ENCODE measurements at places on chromosomes 7 and 10. TPM values are rescaled to one million over a fixed set of nuclear protein-coding genes. Genes with fewer than 3 reads are reported as not detected.

The MMD2 gene
- not detected for total RNA-seq

The APBB1IP gene
- 43.6 TPM for total RNA-seq

The PRKAR2B gene
- 1.0 TPM for total RNA-seq

The ITGA8 gene
- total RNA-seq: not detected

The EPO gene
- total RNA-seq: not detected

The GBX1 gene
- not detected for total RNA-seq

The RASA4B gene
- 25.4 TPM for total RNA-seq

The INMT gene
- total RNA-seq: not detected

The ERVW-1 gene
- not detected for total RNA-seq

The PON3 gene
- not detected for total RNA-seq

The OPN1SW gene
- total RNA-seq: not detected

DNA sequence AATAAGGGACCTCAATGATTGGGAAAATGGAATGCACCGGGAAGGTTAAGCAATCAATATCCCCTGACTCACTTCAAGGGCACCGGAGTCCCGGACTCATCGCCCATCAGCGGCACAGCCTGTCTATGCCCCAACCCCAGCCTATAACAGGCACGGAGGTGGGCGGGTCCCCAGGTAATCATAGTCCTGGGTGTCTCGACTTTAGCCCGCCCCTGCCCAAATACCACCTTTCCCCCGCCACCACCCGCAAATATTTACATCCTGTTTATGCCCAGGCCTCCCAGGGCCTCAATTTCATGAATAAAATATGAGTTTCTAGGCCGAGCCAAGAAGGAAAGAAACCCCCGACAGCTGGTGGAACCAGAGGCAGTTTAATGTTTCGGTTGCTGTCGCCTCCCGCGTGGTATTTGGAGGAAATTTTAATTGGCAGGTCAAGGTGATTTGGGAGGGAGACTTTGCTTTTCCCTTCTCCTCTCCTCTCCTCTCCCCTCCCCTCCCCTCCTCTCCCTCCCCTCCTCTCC lies 15.6 kb upstream of the RFC2 start:
- H3K4me1 ChIP-seq: peaks cover 12% of the 10 kb centered on the region
- no peaks in the 10 kb centered on the region for H3K36me3 ChIP-seq
- H3K27ac ChIP-seq: no peak overlapping the region
- H3K4me3 ChIP-seq: peak overlapping the region; percentile 79
- H3K27me3 ChIP-seq: peaks cover 19% of the 10 kb centered on the region

DNA sequence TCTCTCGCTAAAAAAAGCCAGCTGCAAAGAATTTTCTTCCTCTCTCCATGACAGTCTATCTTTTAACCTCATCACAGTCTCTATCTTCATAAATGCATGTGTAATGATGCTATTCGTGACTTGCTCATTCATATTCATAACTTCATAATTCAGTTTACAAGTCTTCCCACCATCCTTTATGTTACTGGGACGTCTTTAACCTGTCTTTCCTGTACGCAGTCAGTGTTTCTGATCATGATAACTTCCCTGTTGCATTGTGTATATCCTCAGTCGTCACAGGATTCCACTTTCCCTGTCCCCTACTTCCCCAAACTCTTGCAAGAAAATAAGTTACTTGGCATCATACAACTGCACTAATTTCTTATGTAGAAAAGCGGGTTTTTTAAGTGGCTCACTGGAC lies 165.6 kb upstream of the ASAH2 start:
- peaks cover 72% of the 10 kb centered on the region for H3K4me1 ChIP-seq
- H3K36me3 ChIP-seq: peaks cover 12% of the 10 kb centered on the region
- H3K4me3 ChIP-seq: peak overlapping the region; percentile 41

DNA sequence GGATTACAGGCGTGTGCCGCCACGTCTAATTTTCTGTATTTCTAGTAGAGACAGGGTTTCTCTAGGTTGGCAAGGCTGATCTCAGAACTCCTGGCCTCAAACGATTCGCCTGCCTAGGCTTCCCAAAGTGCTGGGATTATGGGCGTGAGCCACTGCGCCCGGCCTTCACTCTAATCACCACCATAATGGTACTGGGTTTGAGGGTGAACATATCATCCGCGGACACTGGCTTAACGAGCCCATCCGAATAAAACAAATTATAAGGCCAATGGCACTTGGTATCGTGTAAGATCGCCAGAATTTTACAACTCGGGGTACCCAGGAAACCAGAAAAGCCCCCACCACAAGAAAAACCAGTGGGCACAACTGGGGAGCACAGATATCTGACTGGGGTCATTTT lies 580 bp downstream of the FAM200A start:
- H3K4me3 ChIP-seq: peak overlapping the region; percentile 90
- peak overlapping the region; percentile 31 for H3K27ac ChIP-seq
- peaks cover 30% of the 10 kb centered on the region for H3K4me1 ChIP-seq
- no peak for DNase-seq
- no peaks in the 10 kb centered on the region for H3K27me3 ChIP-seq

GRCh38 chr10:90817128-90817889 lies 40.5 kb downstream of the HTR7 start:
- no peaks in the 10 kb centered on the region for H3K36me3 ChIP-seq
- H3K4me1 ChIP-seq: no peaks in the 10 kb centered on the region
- no peak overlapping the region for H3K27ac ChIP-seq
- DNase-seq: no peak
- no peak overlapping the region for H3K4me3 ChIP-seq
- H3K27me3 ChIP-seq: peaks cover 4% of the 10 kb centered on the region

- no peaks in the 10 kb centered on the region for H3K27me3 ChIP-seq
- peaks cover 19% of the 10 kb centered on the region for H3K4me1 ChIP-seq
- H3K27ac ChIP-seq: no peak overlapping the region
- H3K4me3 ChIP-seq: no peak overlapping the region
- peaks cover 8% of the 10 kb centered on the region for H3K36me3 ChIP-seq
These were observed 73.1 kb upstream of the RPA3 start for GRCh38 chr7:7791523-7791922.

GRCh38 chr7:43516581-43517342 lies 66.1 kb upstream of the STK17A start:
- H3K4me3 ChIP-seq: no peak overlapping the region
- no peak for DNase-seq

DNA sequence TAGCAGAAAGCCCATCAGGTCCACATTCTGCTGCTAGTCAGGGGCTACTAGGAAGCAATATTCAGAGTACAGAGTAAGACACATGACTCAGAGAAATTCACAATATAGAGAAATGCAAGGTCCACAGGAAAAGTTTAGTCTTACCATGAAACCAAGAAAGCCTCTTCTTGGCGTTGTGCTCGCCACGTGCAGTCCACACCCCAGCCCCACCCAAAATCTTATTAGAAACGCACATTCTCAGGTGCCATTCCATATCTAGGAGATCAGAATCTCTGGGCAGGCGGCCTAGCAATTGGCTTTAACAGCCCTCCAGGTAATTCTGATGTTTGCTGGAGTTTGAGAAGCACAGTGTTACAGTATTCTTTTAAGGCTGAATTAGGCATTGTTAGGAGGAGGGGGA lies 15.8 kb upstream of the SAR1A start:
- H3K27me3 ChIP-seq: peaks cover 17% of the 10 kb centered on the region
- no peak overlapping the region for H3K4me3 ChIP-seq
- H3K36me3 ChIP-seq: no peaks in the 10 kb centered on the region
- H3K27ac ChIP-seq: no peak overlapping the region

GRCh38 chr10:69048103-69048502 lies 39.8 kb upstream of the SRGN start:
- no peak overlapping the region for H3K4me3 ChIP-seq
- H3K27ac ChIP-seq: peak overlapping the region; percentile 89
- H3K27me3 ChIP-seq: no peaks in the 10 kb centered on the region

DNA sequence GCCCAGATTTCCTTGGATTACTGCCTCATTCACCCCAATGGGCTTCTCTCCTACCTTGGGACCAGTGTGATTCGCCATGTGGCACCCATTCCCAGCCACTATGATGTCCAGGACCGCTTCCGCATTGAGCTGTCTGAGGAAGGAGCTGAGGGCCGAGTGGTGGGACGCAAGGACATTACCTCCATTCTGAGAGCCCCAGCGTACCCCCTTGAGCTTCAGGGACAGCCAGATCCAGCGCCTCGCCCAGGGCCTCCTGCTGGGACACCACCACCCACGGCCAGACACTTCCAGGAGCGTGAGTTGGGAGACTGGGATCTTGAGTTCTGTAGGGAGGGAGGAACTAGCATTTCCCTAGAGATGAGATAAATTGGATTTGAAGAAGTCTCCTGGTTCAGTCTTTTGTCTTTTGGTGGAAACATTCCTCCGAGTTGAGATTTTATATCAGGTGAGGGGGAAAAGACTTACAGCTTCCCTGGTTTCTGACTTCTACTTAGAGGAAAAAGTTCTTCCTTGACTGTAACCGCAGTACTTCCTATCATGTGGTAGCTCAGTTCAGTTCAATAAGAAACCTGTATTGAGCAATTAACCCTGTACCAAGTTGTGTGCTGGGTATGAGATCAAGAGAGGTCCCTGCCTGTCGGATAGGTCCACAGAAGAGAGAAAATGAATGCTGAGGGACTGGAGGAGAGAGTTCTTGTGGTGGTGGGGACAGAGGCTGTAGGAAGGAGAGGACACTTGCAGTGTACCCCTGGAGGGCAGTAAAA lies 1.3 kb downstream of the MOSPD3 start:
- DNase-seq: no peak
- peak overlapping the region; percentile 85 for H3K4me3 ChIP-seq
- no peak overlapping the region for H3K27ac ChIP-seq
- peaks cover 9% of the 10 kb centered on the region for H3K36me3 ChIP-seq
- H3K27me3 ChIP-seq: peaks cover 7% of the 10 kb centered on the region

DNA sequence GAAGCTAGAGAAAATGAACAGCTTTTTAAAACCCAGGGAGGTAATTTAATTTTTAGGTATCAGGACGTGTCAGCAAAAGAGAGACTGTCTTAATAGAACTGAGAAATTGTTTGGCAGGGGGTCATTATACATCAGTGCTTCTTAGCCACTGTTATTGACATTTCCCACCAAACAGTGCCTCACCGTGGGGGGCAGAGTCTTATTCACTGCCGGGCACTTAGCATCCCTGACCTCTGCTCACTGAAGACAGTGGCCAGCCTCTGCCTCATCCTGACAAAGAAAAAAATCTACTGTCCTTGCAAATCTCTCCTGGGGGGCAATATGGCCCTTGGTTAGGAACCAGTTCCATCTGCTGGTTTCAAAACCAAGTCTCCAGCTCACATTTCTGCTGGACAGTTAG lies 14.2 kb upstream of the MKI67 start:
- peaks cover 7% of the 10 kb centered on the region for H3K27me3 ChIP-seq
- peaks cover 12% of the 10 kb centered on the region for H3K4me1 ChIP-seq
- DNase-seq: no peak
- peaks cover 5% of the 10 kb centered on the region for H3K36me3 ChIP-seq
- no peak overlapping the region for H3K27ac ChIP-seq

- no peaks in the 10 kb centered on the region for H3K27me3 ChIP-seq
- no peaks in the 10 kb centered on the region for H3K4me1 ChIP-seq
- H3K36me3 ChIP-seq: no peaks in the 10 kb centered on the region
- H3K4me3 ChIP-seq: peak overlapping the region; percentile 37
These were observed 367.8 kb upstream of the GALNT17 start for GRCh38 chr7:70763961-70764691.

DNA sequence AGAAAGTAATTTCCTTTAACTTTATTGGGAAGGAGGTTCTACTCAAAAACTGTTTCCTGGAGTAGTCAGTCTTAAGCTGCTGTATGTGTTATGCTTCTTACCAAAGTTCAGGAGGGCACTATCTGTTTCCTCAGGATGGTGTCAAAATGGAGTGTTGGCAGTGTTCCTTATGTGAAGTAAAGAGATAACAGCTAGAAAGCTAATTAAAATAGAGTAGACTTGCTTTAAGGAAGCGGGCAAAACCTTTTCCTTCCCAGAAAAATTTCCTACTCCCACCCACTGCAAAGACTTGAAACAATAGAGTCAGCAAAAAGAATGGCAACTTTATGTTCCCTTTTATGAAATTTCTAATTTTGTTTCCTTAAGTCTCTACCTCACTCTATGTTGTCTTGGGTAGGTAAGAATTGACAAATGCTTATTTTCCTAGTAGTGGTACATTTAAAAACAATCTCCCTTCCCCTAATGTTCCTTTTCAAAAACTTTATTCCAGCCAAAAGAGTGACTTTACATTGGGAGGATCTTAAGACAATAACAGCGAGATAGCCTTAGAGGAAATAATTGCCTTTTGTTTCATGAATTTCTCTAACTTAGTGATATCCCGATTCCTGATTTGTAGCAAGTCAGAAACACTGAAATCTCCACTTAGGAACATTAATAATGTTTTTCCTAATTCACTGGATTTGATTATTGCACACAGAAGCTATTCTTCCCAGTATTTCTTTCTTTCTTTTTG lies 26.5 kb upstream of the ENTPD1 start:
- DNase-seq: no peak
- H3K4me1 ChIP-seq: no peaks in the 10 kb centered on the region
- H3K4me3 ChIP-seq: no peak overlapping the region
- H3K27ac ChIP-seq: no peak overlapping the region
- peaks cover 16% of the 10 kb centered on the region for H3K27me3 ChIP-seq

- no peak overlapping the region for H3K4me3 ChIP-seq
- no peak for DNase-seq
- H3K27ac ChIP-seq: no peak overlapping the region
These were observed 174.3 kb downstream of the ADAM12 start for GRCh38 chr10:126214021-126214420.

- H3K4me1 ChIP-seq: no peaks in the 10 kb centered on the region
- no peak overlapping the region for H3K27ac ChIP-seq
- H3K36me3 ChIP-seq: no peaks in the 10 kb centered on the region
- no peak overlapping the region for H3K4me3 ChIP-seq
- no peaks in the 10 kb centered on the region for H3K27me3 ChIP-seq
These were observed 542.8 kb downstream of the PARD3 start for GRCh38 chr10:34272316-34272715.

DNA sequence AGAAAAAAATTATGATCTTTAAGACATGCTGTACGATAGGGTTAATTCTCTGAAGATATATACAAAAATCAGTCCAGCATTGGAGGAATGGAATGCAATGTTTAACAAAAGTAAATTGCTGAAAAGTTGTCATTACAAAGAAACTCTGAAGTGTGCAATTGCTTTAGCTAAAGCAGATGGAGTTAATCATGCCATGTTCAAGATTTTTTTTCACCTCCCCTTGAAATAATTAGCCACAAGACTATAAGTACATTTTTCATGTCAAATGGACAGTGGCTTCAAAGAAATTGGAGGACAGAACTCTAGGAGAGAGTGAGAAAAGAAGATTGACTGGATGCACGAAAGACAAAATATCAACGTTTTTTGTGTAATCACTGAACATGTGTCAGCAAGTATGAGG lies 63.1 kb upstream of the MEOX2 start:
- DNase-seq: no peak
- H3K4me1 ChIP-seq: no peaks in the 10 kb centered on the region
- no peak overlapping the region for H3K4me3 ChIP-seq
- H3K27me3 ChIP-seq: no peaks in the 10 kb centered on the region
- H3K36me3 ChIP-seq: no peaks in the 10 kb centered on the region

DNA sequence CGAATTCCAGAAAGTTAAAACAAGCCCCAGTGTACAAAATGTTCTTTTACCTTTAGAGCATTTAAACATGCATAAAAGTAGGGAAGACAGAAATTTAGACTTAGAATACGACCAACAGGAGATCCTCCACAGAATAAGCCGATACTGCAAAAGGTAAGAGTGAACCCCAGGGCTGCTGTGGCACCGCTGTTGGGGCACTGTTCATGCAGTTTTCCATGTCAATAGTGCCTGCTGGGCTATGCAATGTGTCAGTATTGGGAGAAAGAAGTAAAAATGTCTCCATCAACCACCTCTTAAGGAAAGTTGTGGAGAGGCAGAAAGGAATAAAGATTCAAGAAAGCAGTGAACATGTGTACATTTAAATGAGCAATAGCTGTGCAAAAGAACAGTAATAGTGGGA lies 326.5 kb upstream of the SEMA3C start:
- no peak for DNase-seq
- H3K27me3 ChIP-seq: no peaks in the 10 kb centered on the region
- no peak overlapping the region for H3K4me3 ChIP-seq
- H3K36me3 ChIP-seq: no peaks in the 10 kb centered on the region
